ENCODE measurements at places on chromosomes 12 and 14. TPM values are rescaled to one million over a fixed set of nuclear protein-coding genes. Genes with fewer than 3 reads are reported as not detected.
A peak's percentile ranks its signal among the peaks of the same experiment; 100 is the strongest.

GRCh38 chr12:6866920-6867412, 365 bp upstream of the TPI1 start:
- peak; percentile 85 for DNase-seq

- no peak for DNase-seq
Measured at GRCh38 chr14:80291101-80291500, 79.8 kb upstream of the DIO2 start.

- no peak for DNase-seq
Measured at GRCh38 chr12:42638697-42639096, 49.2 kb upstream of the PRICKLE1 start.

DNA sequence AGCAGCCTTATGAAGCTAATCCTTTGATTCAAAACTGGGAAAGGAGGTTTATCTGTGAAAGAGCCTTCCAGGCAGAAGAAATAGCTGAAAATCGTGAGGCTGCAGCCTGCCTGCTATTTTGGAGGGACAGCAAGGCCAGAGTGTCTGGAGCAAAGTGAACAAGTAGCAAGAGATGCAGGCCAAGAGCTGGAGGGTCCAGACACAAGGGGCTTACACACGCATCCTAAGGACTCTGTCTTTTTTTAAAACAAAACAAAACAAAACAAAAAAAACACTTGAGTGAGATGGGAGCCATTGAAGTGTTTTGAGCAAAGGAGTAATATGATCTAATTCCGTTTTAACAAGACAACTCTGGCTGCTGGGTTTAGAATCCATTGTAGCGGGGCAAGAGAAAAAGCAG, 76.4 kb upstream of the BCAT1 start:
- DNase-seq = no peak

Gene PDZRN4
- not detected for total RNA-seq

Gene GLT1D1
- total RNA-seq = 0.60 TPM

Gene TULP3
- 7.3 TPM for total RNA-seq

Gene SLCO1B3
- not detected for total RNA-seq
